ENCODE measurements at places on chromosomes 2 and 18.

DNA sequence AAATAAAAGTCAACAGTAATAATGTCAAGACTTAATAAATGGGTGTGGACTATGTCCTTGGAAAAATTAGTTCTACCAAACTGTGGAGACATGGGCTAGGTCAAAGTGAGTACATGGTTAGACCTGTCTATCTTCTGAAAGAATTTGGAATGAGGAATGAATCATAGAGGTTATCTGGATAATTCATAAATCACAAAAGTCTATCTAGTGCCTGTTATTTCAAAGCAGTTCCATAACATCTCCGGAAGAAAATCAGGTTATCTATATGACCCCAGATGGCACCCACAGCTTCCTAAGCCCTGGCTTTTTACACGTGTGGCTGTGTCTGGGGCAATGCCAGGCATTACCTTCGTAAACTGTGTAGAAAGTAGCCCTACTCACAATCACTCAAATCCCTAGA, 272.0 kb downstream of the ETAA1 start:
- no peaks in the 10 kb centered on the region for H3K27me3 ChIP-seq
- no peak overlapping the region for H3K4me3 ChIP-seq
- H3K36me3 ChIP-seq: no peaks in the 10 kb centered on the region

GRCh38 chr2:170227507-170227947, 49.6 kb downstream of the MYO3B start:
- H3K27me3 ChIP-seq: no peaks in the 10 kb centered on the region
- H3K27ac ChIP-seq: no peak overlapping the region
- no peaks in the 10 kb centered on the region for H3K4me1 ChIP-seq
- H3K36me3 ChIP-seq: no peaks in the 10 kb centered on the region
- no peak for DNase-seq

- H3K27ac ChIP-seq: no peak overlapping the region
- peaks cover 2% of the 10 kb centered on the region for H3K27me3 ChIP-seq
- peaks cover 12% of the 10 kb centered on the region for H3K4me1 ChIP-seq
- no peaks in the 10 kb centered on the region for H3K36me3 ChIP-seq
- H3K4me3 ChIP-seq: no peak overlapping the region
These were observed 195.6 kb downstream of the CLIP4 start for GRCh38 chr2:29310650-29311348.

DNA sequence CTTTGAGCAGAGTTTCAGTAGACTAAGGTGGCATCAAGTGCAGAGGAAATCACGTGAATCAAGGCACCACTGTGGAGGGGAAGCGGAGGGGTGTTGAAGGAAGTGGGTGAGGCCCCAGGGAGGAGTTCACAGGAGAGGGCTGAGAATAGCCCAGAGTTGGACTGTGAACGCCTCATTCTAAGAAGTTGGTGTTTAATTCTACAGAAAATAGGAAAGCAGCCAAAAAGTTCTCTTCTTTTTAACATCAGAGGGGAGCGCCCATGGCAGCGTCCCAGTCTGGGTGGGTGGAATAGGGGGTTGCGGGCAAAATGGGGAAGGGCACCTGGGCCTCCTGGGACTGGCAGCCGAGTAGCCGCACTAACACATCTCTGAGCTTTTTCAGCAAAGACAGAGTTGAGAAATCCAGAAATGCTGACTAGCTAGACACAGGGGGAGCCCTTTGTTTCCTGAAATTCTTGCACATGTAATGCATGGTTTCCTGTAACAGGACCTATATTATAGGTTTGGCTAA, 97.0 kb downstream of the NEB start:
- H3K27ac ChIP-seq: no peak overlapping the region
- H3K4me3 ChIP-seq: no peak overlapping the region
- no peaks in the 10 kb centered on the region for H3K27me3 ChIP-seq
- H3K36me3 ChIP-seq: no peaks in the 10 kb centered on the region
- no peak for DNase-seq

DNA sequence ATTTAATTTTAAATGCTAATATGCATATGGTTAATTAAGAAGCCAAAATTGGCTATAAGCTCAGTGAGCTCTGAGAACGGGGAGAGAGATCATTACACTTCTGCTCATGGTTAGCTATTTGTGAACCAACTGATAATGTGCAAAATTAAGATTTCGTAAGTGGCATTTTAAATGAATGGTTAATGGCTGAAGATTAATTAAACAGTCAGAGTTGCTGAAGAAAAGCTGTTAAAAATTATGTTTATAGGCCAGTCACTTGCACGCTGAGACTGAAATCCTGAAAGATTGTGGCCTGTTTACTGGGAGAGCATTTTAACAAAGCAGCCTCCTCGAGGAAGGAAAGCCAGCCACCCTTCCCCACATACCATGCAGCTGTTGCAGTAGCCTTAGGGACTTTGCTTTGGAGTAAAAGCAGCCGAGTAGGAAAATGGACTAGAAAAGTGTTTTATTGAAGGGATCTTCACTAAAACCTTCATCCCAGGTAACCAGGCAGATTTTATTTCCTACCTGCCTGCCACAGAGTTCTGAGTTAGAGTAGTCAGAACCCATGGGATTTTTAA, 218.8 kb upstream of the NRP2 start:
- no peak overlapping the region for H3K4me3 ChIP-seq
- no peak overlapping the region for H3K27ac ChIP-seq
- no peaks in the 10 kb centered on the region for H3K4me1 ChIP-seq
- DNase-seq: no peak
- H3K36me3 ChIP-seq: no peaks in the 10 kb centered on the region

GRCh38 chr2:231227310-231228162, 29.1 kb downstream of the ARMC9 start:
- H3K4me1 ChIP-seq: peaks cover 4% of the 10 kb centered on the region
- peak; percentile 53 for DNase-seq
- no peak overlapping the region for H3K27ac ChIP-seq
- H3K36me3 ChIP-seq: peaks cover 34% of the 10 kb centered on the region
- H3K4me3 ChIP-seq: no peak overlapping the region

DNA sequence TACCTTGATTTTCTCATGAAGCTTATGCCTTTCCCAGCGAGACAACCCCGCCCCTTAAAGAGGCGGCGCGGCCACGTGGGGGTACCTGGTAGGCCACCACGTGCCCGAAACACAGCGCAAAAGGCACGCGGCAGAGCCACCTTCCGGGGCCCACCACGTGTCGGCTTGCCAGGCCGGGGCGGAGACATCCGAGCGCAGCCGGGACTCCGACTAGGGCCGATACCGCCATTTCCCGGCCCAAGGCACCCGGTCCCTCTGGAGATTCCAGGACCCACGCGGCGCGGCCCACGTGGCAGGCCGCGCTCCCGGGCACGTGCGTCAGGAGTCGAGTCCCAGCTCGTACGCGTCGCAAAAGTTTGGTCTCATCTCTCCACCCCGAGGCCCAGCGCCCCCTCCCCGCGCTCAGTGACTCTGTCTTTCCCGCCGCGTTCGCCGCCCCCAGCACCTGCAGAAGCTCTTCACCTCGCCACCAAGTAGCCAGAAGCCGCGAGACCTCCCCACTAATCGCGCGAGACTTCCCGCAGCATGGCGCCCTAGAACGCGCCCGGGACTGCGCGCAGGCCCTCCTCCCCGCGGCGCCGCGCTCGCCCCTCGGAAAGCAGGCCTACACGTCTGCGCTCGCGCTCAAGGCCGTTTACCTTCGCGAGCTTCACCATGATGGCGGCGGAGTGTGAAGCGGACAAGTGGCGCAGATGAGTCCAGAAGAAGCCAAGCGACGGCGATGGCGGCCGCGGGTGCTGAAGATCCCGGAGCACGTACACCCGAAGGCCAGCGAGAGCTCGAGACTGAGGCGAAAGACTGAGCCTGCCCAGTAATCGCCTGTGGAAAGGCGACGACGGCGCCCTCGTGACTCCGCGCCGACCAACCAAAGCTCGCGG, at the start of gene NCL:
NCL (minus strand) TSS at position 787 of the 878 bp plus-strand sequence; CDS start at position 656, 131 bp downstream.
- peaks cover 15% of the 10 kb centered on the region for H3K4me1 ChIP-seq
- H3K36me3 ChIP-seq: peaks cover 37% of the 10 kb centered on the region
- DNase-seq: peak; percentile 94
- no peaks in the 10 kb centered on the region for H3K27me3 ChIP-seq

DNA sequence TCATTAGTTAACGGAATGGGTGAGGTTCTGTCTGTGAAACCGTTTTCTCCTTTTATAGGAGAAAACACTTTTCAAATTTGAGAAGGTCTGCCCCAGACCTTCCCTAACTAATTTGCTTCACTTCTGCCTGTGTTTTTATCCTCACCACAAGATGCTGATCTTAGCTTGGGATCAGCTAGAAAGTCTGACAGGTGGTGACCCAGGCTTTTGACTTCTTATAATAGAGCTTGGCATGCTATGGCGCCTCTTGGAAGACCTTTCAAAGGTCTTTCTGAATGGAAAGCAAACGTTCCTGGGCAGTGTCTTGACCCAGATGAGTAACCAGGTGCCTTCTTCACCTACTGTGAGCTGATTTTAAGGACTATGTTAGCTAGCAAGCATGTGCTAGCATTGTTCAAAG, 91.4 kb downstream of the LYPD6 start:
- H3K4me3 ChIP-seq: no peak overlapping the region
- H3K27me3 ChIP-seq: no peaks in the 10 kb centered on the region
- no peaks in the 10 kb centered on the region for H3K36me3 ChIP-seq
- DNase-seq: no peak

DNA sequence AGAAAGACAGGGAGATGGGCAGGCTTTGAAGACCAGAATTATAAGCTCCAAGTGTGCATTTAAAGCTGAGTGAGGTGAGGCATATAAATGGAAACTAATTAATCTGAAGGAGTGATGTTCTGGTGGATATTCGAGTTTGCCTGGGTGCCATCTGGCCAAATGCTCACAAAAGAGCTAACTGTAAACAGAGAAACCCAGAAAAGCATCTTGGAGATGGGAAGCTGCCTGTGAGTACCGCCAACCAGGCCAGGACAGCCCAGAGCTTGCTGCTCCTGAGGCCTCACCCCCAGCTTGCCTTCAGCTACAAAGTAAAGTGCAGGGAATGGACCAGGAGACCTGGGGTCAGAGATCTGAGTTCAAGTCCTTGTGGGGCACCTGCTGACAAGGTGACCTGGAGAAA, 446.1 kb upstream of the MYT1L start:
- H3K27ac ChIP-seq: no peak overlapping the region
- no peaks in the 10 kb centered on the region for H3K36me3 ChIP-seq
- no peak overlapping the region for H3K4me3 ChIP-seq
- no peaks in the 10 kb centered on the region for H3K27me3 ChIP-seq

DNA sequence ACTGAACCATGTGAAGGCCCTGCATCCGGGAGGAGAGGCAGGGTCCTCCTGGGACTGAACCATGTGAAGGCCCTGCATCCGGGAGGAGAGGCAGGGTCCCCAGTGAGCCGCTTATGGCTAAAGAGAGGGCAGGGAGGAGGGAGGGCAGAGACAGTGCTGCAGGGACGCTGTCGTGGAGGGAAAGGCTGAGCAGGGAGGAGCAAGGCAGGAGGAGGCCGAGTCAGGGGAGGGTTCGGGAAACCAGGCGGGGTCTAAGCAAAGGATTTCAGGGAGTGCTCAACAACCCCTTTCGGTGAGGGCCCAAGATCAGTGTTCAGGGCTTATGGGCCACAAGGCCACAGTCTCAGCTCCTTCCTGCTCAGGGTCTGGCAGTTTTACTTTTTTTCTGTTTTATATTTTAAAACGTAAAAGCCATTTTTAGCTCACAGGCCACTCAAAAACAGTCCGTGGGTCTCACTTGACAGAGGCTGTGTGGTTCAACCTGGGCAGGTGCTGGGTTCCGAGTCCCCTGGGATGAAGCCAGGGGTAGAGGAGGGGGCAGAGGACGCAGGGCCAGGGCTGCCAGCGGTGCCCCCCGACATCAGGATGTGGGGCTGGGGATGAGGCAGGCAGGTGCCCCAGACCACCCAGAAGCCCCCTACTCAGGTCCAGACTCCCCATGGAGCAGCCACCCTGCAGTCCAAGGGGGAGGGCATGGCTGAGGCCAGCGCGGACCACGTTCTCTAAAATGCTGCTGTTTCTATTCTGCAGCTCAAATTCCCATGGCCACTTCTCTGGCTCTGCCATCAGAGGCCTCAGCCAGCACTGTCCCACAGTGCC, 5.2 kb downstream of the TMEM18 start:
- H3K4me3 ChIP-seq: no peak overlapping the region
- no peaks in the 10 kb centered on the region for H3K27me3 ChIP-seq
- DNase-seq: no peak

- peaks cover 5% of the 10 kb centered on the region for H3K36me3 ChIP-seq
- H3K4me1 ChIP-seq: no peaks in the 10 kb centered on the region
- DNase-seq: no peak
- H3K27me3 ChIP-seq: no peaks in the 10 kb centered on the region
- H3K27ac ChIP-seq: no peak overlapping the region
These were observed 24.8 kb downstream of the SMCHD1 start for GRCh38 chr18:2680216-2680792.

- no peak for DNase-seq
- H3K27ac ChIP-seq: no peak overlapping the region
- no peak overlapping the region for H3K4me3 ChIP-seq
- no peaks in the 10 kb centered on the region for H3K4me1 ChIP-seq
- H3K36me3 ChIP-seq: no peaks in the 10 kb centered on the region
These were observed 172.0 kb upstream of the GALNT5 start for GRCh38 chr2:157085522-157085921.

GRCh38 chr2:20241973-20242726, 17.2 kb upstream of the SDC1 start:
- no peaks in the 10 kb centered on the region for H3K27me3 ChIP-seq
- H3K36me3 ChIP-seq: peaks cover 3% of the 10 kb centered on the region
- no peaks in the 10 kb centered on the region for H3K4me1 ChIP-seq
- H3K27ac ChIP-seq: no peak overlapping the region

DNA sequence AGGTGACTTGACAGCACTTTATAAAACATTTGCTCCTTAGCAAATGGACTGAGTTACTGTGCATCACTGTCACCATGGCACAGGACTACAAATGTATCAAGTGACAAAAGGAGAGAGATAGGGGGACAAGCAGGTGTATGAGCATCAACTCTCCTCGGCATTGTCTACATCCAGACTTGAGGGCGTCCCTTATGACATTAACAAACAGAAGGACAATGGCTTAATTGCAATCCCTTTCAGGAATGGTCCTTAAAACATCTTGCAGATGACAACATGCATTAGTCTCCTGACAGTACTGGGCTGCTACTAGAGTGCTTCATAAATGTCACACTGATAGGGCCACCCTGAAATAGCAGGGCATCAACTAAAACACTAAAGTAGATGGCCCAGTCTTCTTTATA, 198.8 kb downstream of the PDE1A start:
- no peak overlapping the region for H3K27ac ChIP-seq
- H3K4me3 ChIP-seq: no peak overlapping the region
- no peak for DNase-seq
- no peaks in the 10 kb centered on the region for H3K27me3 ChIP-seq
- no peaks in the 10 kb centered on the region for H3K36me3 ChIP-seq
- peaks cover 5% of the 10 kb centered on the region for H3K4me1 ChIP-seq

- H3K27ac ChIP-seq: no peak overlapping the region
- H3K4me1 ChIP-seq: no peaks in the 10 kb centered on the region
- H3K27me3 ChIP-seq: no peaks in the 10 kb centered on the region
- H3K4me3 ChIP-seq: no peak overlapping the region
- H3K36me3 ChIP-seq: no peaks in the 10 kb centered on the region
These were observed 54.0 kb downstream of the NAT8 start for GRCh38 chr2:73588177-73588576.

DNA sequence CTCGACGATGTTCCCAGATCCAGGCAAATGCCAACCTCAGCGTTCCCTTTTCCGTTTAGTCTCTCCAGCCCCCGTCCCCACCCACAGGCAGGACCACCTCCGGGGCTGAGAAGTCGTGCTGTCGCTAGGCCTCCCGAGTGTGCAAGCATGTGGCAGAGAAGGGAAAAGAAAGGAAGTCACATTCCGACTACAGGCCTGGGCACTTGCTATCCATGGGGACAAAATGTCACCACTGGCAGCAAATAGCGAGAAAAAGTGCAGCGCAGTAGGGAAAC, 420 bp downstream of the PIGN start:
- peaks cover 5% of the 10 kb centered on the region for H3K4me1 ChIP-seq
- peak overlapping the region; percentile 49 for H3K27ac ChIP-seq
- peak overlapping the region; percentile 91 for H3K4me3 ChIP-seq
- no peak for DNase-seq
- no peaks in the 10 kb centered on the region for H3K27me3 ChIP-seq

- H3K4me1 ChIP-seq: no peaks in the 10 kb centered on the region
- H3K36me3 ChIP-seq: no peaks in the 10 kb centered on the region
- peak; percentile 15 for DNase-seq
- H3K4me3 ChIP-seq: no peak overlapping the region
These were observed 4.2 kb upstream of the SERPINB4 start for GRCh38 chr18:63648241-63648640.

Measured in astrocyte (in vitro differentiated cells and primary cell).